ENCODE measurements at places on chromosomes 4 and X.

DNA sequence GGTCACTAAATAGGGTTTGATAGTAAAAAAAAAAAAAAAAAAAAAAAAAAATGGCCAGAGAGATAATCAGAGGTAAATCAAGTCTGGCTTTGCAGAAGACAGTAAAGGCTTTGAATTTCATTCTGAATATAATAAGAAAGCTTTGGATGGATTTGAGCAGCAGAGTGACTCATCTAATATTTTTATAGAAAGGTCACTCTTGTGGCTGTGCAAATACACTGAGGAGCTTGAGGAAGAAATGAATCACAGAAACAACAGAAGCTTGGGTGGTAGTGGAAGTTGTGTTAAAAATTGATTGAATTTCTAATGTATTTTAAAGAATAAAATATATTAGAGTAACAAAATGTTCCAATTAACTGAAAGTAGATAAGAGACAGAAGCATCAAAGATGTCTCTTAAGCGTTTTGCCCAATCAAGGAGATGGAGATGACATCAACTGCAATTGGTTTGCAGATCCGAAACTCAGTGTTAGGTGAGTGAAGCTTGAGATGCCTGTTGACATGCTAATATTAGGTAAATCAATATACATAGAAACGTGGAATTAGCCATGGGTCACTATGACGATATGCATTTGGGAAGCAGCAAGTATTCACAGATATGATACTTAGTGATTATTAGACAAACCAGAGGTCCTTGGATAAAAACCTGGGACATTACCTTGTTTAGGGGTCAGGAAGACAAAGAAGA lies 280.5 kb downstream of the GPM6A start:
- no peak for DNase-seq

GRCh38 chrX:66633541-66633940 lies 5.3 kb downstream of the EDA2R start:
- DNase-seq = no peak

GRCh38 chrX:41722816-41723618 lies 964 bp upstream of the GPR82 start:
- no peak for DNase-seq

DNA sequence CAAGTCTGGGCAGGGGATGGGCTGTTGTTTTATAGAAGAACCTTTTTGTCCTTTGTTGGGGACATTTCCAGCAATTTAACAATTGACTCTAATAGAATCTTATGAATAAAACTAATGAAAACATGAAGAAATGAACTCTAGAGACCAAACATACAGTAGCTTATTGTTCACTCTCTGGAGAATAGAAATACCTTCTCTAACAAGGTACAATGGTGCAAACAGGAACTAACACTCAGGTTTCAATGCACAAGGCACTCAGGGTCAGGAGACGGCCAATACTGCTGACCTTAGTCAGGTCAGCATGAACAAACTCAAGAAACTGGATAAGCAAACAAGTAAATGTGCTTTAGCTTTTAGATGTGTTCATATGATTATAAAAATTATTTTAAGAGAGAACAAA lies 39.6 kb upstream of the FBXW7 start:
- DNase-seq = no peak

DNA sequence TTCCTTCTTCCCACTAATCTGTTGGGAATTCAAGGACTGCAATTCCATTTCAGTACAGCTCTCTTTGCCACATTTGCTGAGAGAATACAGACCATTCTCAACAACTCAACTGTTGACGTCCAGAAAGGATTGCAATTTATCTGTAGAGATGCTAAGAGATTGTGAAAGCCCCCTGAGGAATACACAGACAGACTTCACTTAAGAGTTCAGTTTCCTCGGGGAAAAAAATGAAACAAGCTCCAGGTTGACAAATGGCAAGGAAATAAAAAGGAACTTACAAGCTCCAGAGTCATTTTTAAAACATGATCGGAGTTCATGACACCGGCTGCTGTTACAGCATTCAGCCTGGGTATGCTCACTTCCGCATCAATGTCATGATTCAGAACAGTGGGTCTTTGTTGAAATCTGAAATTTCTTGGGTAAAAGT lies 13.8 kb downstream of the TLR10 start:
- no peak for DNase-seq

DNA sequence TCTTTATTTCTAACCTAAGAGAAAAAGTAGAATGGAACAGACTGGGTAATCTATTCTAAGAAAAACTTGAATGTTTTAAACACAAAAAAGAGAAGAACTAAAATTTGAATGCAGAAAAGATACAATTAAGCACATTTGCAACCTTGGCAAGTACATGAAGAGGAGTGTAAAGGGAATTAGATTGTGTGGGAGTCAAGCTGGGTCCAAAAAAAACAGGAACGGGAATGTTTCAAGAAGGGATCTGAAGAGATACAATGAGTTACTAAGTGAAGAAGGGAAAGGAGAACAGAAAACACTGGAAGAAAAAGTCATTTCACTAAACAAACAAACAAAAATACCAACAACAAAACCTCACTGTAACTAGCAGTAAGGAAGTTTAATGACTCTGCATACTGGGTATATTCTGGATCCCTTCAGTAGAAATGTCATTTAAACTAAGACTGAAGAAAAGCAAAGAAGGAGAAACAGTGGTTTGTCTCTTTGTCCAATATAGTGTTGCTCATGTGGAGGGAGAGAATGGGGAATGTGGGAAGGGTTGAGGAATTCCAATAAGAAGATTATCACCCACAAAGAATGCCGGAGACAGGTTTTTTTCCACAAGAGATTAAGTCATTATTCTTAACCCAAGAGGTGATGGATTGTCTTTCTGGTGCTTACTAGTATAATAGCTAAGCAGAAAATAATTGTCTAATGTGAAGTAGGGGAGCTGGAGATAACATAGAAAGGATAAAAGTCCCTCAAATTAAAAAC lies 50.4 kb upstream of the PTPN13 start:
- DNase-seq = no peak

- no peak for DNase-seq
These were observed 480.7 kb downstream of the GRXCR1 start for GRCh38 chr4:43373201-43373600.

- no peak for DNase-seq
These were observed at the start of gene TMEM156 for GRCh38 chr4:39032218-39033085. Gene TMEM156 (minus strand): TSS chr4:39032409. CDS start chr4:39032313, 96 bp downstream.

GRCh38 chr4:53196882-53197771 lies 168.7 kb downstream of the SCFD2 start:
- DNase-seq = no peak

DNA sequence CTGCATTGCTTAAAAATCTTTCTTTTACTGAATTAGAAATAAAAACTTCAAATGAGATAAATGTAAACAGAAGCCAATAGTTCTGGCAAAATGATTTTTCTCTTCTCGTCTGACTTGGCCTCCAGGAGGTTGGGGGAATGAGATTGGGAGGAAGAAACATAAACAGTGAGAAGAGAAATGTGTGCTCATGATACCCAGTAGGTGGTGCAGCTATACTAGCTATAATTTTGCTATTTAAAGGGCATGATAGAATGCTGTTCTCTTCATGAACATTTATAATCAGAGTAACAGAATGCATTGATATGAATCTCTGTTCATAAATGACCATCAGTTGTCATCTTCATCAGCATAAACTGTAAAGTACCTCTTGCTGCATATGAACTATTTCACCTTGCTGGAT lies 85.5 kb downstream of the TACR3 start:
- no peak for DNase-seq

DNA sequence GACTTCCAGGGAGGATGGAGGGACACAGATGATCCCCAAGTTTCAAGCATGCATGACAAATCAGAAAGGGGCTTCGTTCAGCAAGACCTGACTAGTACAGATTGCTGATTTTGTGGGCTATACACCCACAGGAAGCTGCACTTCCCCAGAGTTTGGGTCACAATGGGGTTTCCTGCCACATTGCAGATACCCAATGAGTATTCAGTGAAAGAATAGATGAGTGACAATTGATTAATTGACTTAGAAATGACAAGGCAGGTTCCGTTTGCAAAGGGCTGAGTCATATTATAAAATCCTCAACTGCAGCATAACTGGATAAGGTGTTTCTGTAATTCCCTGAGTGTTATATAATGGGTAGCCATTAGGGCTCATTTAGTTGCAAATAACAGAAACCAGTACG lies 146.6 kb upstream of the TBL1X start:
- no peak for DNase-seq

DNA sequence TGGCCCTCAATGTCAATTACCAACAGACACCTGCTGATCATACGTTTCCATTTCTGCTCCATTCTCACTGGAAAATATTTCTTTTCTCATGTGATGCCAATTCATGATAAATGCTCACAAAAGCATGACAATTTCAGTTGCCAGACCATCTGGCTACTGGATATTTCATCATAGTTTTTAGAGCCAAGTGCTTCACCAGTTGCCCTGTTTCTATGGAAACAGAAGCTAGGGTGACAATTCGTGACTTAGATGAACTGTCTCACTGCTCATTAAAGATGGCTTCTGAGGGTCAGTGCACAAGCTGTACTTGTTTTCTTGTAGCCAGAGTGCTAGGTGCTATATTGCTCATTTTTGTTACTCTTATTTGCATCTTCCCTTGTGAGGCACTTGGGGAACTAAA lies 184.9 kb downstream of the COMMD8 start:
- DNase-seq = no peak

DNA sequence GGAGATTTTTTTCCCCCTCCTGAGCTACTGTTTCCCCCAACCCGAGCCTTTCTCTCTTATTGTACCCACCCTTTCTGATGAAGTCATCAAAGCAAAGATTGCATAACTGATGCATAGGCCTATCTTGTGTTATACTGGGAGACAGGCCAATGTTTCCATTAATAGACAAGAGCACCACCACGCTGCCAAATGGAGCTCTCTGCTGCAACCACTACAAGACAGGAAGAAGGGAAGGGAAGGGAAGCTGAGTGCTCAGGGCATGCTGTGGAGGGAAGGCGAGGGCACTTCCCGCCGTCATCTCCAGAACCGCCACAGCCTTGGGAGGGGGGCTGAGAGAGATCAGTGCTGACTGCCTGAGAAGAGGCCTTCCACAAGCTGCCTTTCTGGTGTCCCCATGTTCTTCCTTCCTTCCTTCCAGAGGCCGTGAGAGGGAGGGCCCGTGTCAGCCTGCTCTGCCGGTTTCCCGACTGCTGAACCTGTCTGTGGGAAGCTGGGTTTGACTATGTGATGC lies 75.0 kb downstream of the MGST2 start:
- DNase-seq = peak; percentile 83

GRCh38 chr4:134216411-134216810 lies 14.8 kb upstream of the PABPC4L start:
- no peak for DNase-seq

- DNase-seq = no peak
These were observed 6.5 kb upstream of the TSPAN5 start for GRCh38 chr4:98664959-98665358.

- DNase-seq = no peak
These were observed 47.5 kb upstream of the EIF1AX start for GRCh38 chrX:20189171-20189570.

All from right cardiac atrium (tissue), 5 donors.